Cortex of kidney (tissue), 1 donor: ENCODE measurements at places on chromosomes 3 and 15.

DNA sequence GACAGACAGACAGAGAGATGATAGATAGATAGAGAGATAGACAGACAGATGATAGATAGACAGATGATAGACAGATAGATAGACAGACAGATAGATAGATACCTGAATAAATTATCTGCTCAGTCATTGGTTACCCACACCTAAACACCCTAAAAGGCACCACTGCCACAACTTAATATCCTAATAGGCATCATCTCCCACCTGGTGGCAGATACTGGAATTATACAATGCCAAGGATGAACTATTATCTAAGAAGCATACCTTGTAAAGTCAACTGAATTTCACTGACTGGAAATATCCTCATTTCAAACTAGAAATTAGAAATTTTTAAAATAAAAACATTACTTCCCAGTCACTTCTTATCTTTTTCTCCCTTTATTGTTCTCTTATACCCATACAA, 19.4 kb upstream of the ATP8B4 start:
- DNase-seq = no peak

DNA sequence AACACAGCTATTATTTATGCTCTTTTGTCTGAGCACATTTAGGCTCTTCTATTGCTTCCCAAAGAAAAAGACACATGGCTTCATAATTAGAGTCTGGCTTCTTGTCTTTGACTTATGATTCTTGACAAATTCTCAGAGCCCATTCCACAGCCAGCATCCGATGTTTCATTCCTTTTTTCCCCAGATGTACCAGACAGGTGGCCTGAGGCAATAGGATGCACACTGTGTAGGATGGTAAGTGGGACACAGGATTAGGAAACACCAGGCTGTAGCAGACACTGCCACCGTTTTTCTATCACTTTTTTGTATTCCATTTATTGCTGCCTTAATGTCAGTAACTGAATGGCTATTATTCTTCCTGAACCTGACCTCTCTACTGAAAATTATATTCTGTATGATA, 188.9 kb upstream of the CDIN1 start:
- DNase-seq = no peak

DNA sequence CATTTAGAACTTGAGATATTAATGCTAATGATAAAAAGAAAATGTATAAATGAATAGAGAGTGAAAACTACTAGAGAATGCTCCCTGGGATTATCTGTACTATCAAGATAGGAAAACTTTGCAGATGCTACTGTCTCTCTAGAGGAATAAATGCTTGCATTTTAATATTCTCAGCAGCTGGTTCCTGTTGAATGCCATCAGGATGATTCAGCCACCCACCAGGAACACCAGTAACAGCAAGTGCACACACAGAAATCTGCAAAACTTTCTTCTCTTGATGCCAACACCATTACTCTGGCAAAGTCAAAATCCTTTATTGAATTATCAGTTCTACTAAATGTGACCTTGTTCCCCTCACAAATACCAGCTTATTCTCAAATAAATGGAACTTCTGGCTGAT, 148.4 kb downstream of the TIGIT start:
- no peak for DNase-seq

- DNase-seq = no peak
Measured at GRCh38 chr3:81394651-81395524, 366.6 kb downstream of the GBE1 start.

- DNase-seq = no peak
Measured at GRCh38 chr3:32226875-32227500, 11.5 kb upstream of the CMTM8 start.

GRCh38 chr15:100461049-100461448, 67.7 kb downstream of the CERS3 start:
- no peak for DNase-seq

DNA sequence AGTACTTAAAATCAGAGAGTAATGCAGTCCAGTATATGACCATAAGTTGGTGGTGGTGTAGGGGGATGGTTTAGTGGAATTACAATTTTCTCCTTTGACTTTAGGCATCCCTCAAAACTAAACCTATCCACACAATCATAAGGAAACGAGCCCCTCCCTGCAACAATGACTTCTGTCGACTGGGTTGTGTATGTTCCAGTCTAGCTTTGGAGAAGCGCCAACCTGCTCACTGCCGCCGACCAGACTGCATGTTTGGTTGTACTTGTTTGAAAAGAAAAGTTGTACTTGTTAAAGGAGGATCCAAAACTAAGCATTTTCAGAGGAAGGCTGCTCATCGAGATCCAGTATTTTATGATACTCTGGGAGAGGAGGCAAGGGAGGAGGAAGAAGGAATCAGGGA, 52.8 kb downstream of the MGA start:
- no peak for DNase-seq

GRCh38 chr3:65758438-65758837, 280.3 kb downstream of the MAGI1 start:
- no peak for DNase-seq

DNA sequence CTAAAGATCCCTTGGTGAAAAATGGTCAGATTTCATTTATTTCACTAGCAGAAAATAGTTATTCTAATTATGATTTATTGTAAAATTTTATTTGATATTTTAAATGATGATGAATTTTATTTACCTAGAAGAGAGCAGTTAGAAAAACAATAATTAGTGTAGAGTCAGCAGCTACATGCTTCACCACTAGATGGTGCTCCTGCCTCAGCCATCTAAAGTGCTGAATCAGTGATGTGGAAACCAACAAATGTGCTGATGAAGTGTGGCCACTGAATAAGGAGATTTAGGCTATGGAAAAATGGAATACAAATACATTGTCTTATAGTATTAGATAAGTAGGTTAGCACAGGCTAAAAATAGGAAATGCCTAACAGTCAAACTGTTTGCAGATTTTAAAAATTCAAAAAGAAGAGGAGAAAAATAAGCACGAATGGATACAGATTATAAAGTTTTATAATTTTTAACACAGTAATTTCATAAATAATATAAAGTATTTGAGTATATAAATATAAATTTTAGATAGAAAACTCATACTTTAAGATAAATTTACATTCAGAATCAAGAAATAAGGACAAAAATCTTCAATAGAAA, 109.8 kb downstream of the PPP2R3A start:
- no peak for DNase-seq

- no peak for DNase-seq
Measured at GRCh38 chr15:88623061-88623460, 1.9 kb downstream of the AEN start.

DNA sequence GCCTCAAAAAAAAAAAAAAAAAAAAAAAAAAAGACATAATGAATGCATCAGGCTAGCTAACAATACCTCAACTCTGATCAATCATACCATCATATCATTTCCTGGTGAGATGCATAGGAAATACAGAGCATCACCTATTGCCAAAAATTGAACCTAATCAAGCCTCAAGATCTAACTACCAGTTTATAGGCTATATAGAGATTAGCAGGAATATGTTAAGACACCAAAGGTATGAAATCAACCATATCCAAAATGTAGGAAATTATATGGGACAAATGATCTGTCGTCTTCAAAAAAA, 387 bp upstream of the VPS33B start:
- no peak for DNase-seq

GRCh38 chr15:94287794-94288246, 56.5 kb downstream of the MCTP2 start:
- no peak for DNase-seq
